ENCODE measurements at places on chromosomes 6 and 20.

DNA sequence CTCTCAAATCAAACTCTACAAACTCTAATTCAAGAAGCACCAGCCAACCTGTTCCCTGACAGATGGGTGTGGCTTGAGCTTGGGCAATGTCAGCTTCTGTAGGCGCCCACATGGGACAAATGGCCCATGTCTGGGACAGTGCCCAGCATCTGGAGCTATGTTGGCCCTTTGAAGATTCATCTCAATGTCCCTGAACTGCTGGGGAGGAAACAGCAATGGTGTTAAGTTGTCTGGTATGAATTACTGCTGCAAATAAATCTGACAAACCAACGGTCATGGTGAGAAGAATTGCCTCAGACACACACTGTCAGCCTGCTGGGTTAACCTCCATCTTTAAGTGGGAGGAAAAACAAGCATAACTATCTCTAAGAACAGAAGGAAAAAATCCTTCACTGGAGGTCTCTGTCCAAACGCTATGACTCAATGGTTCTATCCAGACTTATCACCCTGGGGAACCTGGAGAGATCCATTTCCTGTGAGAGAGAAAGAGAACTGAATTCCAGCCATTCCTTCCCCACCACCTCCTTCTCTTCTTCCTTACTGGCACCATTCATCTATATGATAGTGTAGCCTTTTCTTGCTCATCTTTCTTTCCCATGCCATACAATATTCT lies 274.9 kb downstream of the CDH26 start:
- DNase-seq = no peak

DNA sequence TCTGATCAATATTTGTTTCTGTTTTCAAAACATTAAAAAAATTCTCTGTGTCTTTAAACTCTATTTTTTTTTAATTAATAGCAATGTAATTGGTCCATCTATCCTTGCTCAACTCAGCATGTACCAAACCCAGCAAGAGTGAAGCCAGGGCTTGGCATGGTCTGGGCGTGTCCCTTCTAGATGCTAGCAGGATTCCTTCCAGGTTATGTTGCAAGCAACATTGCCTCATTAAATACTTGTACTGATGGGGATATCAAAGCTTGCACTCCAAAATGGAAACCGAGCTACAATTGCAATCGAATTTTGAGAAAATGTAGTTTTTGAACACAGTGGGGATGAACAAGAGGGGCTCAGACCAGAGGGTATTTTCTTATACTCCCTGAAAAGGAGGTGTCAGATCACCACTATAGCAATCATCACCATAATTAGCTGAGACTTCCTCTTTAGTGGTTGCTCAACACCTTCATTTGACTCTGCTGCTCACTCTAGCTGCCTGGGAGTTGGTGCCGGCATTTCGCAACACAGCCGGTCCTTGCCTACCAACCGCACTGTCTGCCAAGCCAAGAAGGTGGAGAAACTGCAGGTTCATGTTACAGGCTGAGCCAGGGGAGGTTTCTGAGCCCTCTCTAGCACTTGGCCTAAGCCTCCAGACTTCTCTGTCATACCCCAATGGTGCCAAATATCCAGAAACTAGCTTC lies 67.8 kb upstream of the RALGAPA2 start:
- DNase-seq = no peak

GRCh38 chr20:31497838-31498540 lies 16.3 kb upstream of the HM13 start:
- no peak for DNase-seq

DNA sequence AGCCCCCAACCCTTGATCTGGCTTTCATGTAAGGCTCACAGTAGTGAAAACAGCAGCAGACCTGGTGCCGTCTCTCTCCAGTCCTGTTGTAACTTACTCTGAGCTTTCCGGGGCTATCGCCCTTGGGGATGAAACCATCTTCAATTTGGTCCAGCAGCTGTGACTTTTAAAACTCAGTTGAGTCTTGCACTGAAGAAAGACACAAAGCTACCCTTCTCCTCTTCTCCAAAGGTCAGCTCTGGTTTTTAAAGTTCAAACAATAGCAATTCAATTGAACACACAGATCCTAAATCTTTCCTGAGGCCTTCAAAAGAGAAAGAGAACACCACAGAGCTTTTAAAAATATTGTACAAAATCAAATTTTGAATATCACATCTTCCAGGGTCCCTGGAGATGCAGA lies 83.5 kb downstream of the SNX5 start:
- no peak for DNase-seq

- no peak for DNase-seq
These were observed 67.9 kb upstream of the MLIP start for GRCh38 chr6:54043360-54043759.

DNA sequence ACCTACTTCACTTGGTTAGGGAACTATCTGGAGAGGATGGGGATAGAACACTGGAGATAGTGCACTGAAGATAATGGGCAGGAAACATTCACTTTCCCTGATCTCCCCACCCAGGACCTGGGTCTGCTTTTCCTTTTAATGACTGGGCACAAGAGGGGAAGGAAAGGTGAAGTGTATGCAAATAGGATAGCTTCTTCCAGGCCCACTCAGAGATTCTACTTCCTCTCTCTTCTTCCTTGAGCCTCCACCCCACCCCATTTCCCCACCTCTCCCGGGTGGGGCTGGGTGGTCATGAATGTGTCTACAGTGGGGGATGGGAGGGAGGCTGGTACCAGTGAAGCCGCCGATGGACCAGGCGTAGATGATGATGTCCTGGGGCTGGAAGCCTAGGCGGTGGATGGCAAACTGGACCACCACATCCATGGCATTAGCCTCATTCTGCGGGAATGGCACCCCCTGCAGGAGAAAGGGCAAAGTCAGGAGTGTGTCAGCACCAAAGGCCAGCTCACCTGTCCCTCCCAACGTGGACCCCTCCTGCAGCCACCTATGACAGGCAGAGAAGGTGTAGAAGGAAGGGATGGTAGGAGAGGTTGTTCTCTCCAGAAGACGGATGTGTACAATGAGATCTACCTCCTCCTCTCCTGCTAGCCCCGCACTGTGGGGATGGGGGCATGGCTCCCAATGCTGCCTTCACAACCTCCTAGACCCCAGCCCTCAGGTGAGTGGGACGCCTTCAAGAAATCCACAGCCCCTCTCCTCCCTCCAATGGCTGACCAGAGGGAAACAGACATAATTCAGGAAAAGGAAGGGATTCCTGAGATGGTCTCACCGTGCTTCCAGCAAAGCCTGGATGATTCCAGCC lies 8.6 kb upstream of the LY6G5C start:
- no peak for DNase-seq

- DNase-seq = no peak
These were observed 51.1 kb downstream of the EIF2S2 start for GRCh38 chr20:34060970-34061369.

DNA sequence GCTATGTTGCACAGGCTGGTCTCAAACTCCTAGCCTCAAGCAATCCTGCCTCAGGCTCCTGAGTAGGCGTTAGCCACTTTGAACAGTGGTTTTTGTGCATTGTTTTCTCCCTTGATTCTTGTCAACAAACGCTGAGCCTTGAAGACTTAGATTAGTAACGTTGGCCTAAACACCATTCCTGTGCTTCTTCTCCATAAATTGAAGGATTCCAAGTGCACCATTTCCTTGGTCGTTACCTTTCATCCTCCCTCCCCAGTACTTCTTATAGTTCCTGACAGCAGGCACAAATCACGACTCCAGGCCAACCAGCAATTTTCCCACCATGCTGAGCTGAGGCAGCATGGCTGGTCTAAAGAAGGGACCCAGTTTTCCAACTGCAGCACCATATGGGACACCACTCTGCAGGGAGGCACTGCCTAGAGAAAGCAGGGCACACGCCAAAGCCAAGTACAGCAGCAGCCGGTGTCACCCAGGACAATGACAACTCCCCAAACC lies 8.9 kb downstream of the RPS10 start:
- DNase-seq = no peak

- no peak for DNase-seq
These were observed 153.7 kb upstream of the THBS2 start for GRCh38 chr6:169407325-169407724.

DNA sequence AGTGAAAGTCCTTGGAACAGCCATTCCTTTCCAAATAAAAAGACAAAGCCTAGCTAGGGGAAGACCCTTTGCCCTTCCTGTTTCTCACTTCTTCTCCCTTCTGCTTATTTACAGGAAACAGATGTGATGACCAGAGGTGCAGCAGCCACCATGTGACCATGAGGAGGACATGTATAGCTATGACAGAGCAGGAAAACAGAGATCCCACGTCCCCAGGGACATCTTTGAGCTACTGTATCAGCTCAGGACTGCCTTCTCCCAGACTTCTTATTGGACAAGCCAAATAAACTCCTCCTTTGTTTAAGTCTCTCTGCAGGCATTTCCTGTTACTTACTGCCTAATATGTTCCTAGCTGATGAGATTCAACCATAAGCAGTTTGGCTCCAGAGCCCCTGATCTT lies 133.1 kb upstream of the MLN start:
- no peak for DNase-seq

DNA sequence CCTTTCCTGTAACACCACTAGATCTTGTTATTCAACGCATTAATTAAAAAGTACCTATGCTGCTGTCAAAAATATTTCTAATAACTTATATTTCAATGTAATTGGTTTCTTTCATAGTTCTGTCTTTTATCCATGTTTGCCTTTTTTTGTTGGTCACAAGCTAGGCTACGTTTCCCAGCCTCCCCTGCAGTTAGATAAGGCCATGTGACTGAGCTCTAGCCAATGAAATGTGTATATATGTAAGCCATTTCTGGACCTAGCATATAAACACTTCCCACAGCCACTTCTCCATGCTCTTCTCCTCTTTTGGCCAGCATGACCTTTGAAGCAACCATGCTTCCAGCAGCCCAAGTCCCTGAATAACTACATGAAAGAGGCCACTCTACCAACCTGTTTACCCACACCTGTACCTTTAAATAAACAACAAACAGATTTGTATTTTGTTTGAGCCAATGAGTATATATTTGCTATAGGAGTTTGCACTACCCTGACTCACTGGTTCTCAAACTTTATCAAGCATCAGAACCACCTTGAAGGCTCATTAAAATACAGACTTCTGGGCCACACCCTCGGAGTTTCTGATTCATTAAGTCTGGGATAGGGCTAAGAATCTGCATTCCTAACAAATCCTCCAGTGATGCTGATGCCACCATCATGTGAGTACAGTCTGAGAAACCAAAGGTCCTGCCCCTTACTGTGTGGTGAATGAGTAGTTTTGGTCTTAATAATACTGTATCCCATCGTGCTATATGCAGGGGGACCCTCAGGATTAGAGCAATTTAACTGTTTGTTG lies 45.6 kb upstream of the BEND6 start:
- no peak for DNase-seq

DNA sequence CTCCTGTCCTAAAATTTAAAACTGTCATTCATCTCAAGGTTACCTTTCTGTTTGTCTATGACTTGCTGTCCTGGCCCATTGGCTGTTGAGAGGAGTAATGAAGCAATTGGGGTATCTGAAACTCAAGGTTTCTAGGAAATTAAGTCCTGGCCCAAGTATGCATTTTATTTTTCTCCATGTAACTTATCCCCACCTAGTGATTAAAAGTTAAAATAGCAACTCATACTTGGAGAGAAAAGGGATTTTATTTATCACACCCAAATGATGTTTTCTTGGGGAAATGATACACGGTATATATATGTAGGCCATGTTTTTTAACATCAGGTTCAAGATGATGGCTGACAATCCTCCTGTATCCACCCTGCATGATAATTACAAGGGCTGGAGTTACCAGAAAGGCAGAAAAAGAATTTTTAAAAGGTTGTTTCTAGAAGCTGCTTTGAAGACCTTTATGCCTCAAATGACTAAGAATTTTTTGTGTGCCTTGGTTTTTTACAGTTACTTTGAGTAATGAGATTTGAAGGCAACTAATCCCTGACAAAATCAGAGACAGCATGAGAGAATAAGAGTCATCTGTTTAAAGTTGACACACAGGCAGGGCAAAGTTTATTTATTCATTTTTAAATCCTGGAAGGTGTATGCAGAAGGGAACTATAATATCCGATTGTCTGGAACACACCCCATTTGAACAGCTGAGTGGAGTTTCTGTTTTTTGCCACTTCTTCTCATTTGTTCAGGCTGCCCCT lies 28.9 kb upstream of the C6orf58 start:
- no peak for DNase-seq

- no peak for DNase-seq
These were observed 11.9 kb downstream of the GPX5 start for GRCh38 chr6:28537509-28538140.

GRCh38 chr20:52309181-52309580 lies 117.6 kb upstream of the ZFP64 start:
- DNase-seq = no peak

- no peak for DNase-seq
These were observed 12.8 kb upstream of the HLA-F start for GRCh38 chr6:29710281-29710941.

All from stimulated activated CD4-positive, alpha-beta T cell treated with anti-CD3 and anti-CD28 coated beads, Interleukin-4, amount 100 ng/mL, for 48 hours (primary cell).